Naive thymus-derived CD4-positive, alpha-beta T cell (primary cell): ENCODE measurements at places on chromosomes 2 and 18. TPM values are rescaled to one million over a fixed set of nuclear protein-coding genes. Genes with fewer than 3 reads are reported as not detected.

GRCh38 chr2:9752441-9753275 is 90.6 kb upstream of the TAF1B start:
- H3K36me3 ChIP-seq = no peaks in the 10 kb centered on the region
- H3K4me3 ChIP-seq = peak overlapping the region; percentile 34
- no peak overlapping the region for H3K27ac ChIP-seq
- no peak for DNase-seq

GRCh38 chr2:71478806-71479205 is 25.4 kb downstream of the DYSF start:
- DNase-seq = no peak
- no peaks in the 10 kb centered on the region for H3K4me1 ChIP-seq
- no peaks in the 10 kb centered on the region for H3K27me3 ChIP-seq
- no peaks in the 10 kb centered on the region for H3K36me3 ChIP-seq

The RAB17 gene
- total RNA-seq = not detected in 2 replicates

The RGPD3 gene
- total RNA-seq = 0.38 TPM

DNA sequence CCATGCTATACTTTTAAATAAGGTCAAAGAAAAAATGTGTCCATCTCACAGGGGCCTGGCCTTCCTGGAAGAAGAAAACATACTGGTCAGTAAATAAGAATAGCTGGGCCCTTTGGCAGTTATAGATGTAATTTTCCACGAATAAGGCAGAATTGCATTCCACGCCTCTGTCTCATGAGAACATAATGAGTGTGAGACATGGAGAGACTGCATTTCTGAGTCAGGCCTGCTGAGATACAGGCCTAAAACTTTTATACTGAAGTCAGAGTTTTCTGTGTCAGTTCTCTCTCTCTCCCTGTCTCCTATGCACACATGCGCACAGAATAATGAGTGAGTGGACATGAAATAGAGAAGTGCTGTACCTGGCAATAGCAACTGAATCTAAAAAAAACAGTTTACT is 20.4 kb upstream of the IL1R1 start:
- DNase-seq = no peak
- no peak overlapping the region for H3K27ac ChIP-seq
- no peak overlapping the region for H3K4me3 ChIP-seq
- no peaks in the 10 kb centered on the region for H3K27me3 ChIP-seq
- H3K4me1 ChIP-seq = no peaks in the 10 kb centered on the region
- no peaks in the 10 kb centered on the region for H3K36me3 ChIP-seq
